ENCODE measurements at places on chromosomes 7 and 10.

GRCh38 chr10:73406846-73407245 is 7.0 kb downstream of the ANXA7 start:
- no peak for DNase-seq

DNA sequence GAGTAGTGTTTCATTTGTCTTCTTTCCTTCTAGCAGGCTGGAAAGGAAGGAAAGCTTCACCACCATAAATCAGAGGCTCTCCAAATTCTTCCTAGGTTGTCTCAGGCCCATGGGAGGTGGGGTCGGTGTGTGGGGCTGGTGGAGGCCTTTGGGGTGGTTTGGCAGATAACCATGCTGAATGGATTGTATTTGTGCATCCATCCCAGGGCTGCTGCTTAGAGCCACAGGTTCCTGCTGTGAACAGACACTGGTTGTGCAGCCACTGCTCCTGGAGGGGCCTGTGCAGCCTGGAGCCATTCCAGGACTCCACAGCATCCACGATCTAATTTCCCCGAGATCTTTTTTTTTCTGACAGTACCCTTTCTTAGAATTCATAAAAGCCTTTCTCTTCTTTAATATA is 741.8 kb downstream of the SUGCT start:
- DNase-seq, result no peak

DNA sequence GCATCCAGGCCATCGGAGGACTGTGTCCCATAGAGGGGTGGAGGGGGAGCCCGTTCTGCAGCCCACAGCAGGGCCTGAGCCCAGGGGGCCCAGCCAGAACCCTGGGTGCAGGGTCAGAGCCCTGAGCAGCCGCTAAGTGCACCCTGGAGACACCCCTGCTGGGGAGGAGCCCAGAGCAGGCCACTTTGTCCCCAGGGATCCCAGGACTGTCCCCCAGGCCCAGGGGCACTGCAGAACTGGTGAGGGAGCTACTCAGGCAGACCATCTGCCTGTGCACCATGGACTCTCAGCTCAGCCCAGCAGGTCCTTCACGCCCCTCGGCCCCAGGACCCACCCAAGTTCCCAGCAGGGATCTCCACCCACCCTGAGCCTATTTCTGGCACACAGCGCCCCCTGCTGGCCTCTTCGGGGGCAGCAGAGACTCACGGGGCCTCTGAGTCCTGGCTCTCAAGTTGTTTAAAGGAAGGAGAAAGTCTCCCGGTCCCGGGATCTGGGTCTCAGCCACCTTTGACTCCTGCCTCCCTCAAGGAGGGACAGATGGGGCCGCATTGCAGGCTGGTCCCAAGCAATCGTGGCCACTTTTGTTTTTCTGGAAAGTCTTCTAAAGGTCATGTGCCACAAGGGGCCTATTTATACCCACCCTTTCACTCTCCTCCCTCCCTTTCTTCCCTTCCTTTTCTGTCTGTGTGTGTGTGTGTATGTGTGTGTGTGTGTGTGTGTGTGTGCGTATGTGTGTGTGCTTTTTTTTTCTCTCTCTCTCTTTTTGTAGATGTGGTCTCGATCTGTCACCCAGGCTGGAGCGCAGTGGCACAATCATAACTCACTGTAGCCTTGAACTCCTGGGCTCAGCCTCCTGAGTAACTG is 90.3 kb downstream of the MYL10 start:
- DNase-seq, result peak; percentile 53

- no peak for DNase-seq
These were observed 717.5 kb upstream of the LRRN3 start for GRCh38 chr7:110373416-110373815.

- no peak for DNase-seq
These were observed 15.9 kb upstream of the KCNIP2 start for GRCh38 chr10:101859530-101859929.

DNA sequence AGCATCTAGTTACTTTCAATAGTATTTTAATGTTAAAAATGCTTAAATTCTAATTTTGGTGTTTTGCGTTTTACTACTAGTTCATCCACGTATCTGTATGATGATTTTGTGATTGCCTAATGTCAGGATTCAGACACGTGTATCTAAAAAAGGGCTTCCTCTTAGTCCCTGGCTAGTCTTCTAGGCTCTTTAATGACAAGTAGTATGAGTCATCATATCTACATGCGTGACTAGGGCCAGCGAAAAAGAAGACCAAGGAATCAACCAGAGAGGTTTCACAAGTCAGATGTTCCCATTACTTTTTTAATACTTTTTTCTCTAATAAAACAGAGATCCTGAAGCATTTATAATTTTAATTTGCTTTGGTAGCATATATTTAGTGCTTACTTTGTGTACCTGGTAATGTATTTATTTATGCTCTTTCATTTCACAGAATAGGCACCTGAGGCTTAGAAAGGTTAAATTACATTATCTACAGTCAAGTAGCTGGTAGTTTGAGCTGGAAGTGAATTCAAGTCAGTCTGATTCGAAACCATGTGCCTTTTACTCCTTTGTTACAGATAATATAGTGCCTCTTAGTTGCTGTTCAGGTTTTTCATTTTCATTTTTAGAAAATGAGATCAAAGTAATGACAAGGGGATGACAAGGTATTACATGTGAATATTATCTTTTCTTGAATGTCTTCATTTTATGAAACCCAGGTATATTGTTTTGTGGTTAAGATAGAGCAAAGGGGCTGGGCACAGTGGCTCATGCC is 140.3 kb downstream of the FOXP2 start:
- DNase-seq, result no peak

GRCh38 chr7:36284456-36285090 is 105.1 kb upstream of the ANLN start:
- DNase-seq, result no peak

- no peak for DNase-seq
These were observed 151.0 kb downstream of the PLPP4 start for GRCh38 chr10:120607710-120608703.

GRCh38 chr7:157292770-157293412 is 43.9 kb upstream of the DNAJB6 start:
- no peak for DNase-seq

- DNase-seq, result peak; percentile 61
These were observed 64.0 kb downstream of the CSGALNACT2 start for GRCh38 chr10:43202224-43202656.

DNA sequence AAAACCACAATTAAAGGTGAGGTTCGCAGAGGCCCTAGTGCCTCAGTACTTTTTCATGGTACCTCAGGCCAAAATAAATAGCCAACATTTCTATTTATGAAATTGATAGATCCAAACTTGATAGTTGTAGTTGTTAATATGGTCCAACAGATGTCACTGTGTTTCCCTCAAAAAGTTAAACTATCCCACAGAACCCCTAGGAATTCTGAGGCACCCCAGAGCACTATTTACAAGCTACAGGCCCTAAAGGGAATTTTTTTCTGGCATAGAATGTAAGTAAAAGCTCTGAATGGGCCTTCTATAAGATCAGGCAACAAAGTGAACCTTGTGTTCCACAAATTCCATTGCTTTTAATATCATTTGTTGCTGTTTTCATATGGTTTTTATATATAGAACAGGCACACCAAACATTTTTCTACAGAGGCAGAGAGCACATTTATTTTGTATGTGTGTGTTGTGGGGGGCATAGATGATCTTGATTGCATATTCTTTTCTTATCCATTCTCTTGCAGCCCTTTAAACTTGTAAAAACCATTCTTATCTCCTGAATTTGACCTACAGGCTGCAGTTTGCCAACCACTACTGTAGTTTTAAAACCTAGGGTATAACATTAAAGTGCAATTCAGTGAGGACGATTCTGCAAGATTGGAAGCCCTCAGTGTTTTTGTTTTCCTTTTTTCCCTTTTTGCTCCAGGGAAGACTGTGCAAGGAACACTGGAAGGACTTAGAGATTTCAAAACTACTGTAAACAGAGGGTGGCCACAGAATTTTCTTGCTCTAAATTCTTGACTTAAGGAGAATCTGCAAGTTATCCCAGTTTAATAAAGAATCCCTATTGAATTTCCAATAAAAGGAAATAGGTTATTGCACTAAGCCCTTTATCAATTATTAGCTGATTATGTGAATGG is 3.5 kb upstream of the ARL4A start:
- no peak for DNase-seq

GRCh38 chr7:137538361-137538762 is 194.8 kb upstream of the PTN start:
- DNase-seq, result no peak

- DNase-seq, result no peak
These were observed 160.9 kb upstream of the GDF10 start for GRCh38 chr10:47139121-47139520.

- no peak for DNase-seq
These were observed 138.9 kb downstream of the ADK start for GRCh38 chr10:74289951-74290350.

DNA sequence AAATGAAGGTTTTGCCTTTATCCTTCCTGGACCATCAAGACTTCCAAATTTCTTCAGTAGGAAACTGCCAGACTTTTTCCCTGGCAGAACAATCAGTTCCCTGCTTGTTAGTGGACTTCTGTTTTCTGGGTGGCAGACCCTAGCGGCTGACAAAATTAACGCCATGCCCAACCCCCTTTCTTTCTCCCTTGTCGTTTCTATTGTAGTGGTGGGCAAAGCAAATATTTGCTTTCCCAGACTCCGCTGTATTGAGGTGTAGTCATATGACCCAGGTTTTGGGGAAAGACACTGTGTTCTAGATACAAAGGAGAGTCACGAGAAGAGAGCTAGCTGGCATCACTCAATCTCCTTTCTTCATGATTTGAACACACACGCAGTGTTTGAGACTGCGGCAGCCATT is 7.7 kb downstream of the PON2 start:
- no peak for DNase-seq

- DNase-seq, result peak; percentile 32
These were observed 26.2 kb downstream of the ABLIM1 start for GRCh38 chr10:114631666-114632417.

- no peak for DNase-seq
These were observed 554.3 kb downstream of the TYW1 start for GRCh38 chr7:67550801-67551436.

DNA sequence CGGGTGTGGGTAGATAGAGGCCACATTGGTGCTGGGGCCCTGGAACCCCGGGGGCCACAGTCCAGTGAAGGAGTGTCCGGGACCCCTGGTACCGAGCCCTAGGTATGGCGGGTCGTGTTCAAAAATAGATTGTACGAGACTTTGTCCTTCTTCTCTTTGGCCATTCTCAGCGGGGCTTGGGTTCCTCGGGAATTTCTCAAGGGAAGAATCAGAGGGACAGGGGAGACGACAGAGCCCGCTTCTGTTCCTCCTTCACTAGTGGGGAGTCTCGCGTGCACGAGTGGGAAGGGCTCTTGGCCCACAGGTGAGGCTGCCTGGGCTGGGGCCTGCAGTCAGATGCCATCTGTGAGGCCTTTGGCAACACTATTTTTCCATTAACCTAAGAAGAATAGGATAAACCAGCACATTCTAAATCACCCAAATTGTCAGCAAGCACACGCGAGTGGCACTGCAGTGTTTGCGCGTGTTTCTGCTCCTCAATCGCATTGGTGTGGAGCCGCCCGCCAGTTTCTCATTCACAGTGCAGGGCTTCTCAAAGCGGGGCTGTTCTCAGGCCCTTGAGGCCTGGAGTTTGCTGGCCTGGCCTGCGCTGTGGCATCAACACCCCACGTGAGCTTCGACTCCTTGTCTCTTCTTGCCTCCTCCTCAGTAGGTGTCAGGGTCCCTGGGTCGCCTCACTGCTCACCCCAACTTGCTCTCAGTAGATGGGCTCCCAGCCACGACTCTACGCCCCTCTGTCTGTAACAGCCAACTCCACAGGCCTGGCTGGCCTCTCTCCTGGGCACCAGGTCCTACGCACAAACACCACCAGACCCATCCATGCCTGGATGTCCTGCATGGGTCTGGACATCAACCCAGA is 187.6 kb upstream of the SHH start:
- no peak for DNase-seq

GRCh38 chr7:64870656-64871055 is 32.4 kb upstream of the ZNF273 start:
- DNase-seq, result no peak

DNA sequence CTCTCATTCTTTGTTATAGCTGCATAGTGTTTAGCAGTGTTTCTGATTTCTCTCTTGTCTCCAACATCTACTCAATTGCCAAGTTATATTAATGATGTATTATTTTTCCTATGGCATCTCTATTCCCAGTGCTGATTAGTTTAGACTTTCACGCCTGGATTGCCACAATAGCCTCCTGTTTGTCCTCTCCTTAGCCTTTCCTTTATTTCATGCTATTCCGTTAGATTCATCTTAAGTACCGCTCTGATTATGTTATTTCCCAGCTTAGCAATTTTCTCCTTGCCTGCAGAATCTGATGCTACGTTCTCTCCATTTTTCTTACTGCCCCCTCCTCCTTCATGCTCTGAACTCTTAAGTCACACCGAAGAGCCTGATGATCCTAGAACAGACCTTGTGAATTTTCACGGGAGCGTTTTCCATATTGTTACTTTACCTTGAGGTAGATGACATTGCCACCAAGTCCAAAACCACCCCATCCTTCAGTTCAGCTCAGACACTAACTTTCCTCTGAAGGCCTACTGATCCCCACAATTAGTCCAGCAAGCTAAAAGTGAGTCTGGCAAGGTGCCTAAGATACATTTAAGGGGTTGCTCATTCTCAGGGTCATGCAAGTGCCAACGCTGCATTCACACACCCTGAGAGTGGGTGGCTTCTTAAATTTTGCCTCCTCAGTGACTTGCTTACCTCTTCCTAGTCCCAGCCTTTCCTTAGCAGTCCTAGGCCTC is 6.6 kb upstream of the NRF1 start:
- DNase-seq, result no peak

DNA sequence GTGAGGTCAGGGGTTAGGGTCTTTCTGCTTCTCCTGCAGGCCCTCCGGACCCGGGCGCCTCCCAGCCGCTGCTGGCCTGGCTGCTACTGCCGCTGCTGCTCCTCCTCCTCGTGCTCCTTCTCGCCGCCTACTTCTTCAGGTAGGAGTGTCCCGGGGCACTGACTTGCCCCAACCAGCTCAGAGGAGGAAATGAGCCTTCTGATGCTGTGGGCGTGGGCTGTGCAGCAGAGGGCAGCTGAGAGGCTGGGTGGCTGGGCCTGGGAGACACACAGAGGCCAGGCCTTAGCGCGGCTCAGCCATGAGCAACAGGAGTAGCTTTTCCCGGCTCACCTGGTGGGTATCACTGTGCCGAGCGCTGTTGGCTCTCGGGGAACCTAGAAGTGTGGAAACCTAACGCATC is 78.9 kb downstream of the MKI67 start:
- peak; percentile 86 for DNase-seq

- no peak for DNase-seq
These were observed 5.4 kb downstream of the LRWD1 start for GRCh38 chr7:102469972-102470825.

- no peak for DNase-seq
These were observed 37.4 kb downstream of the TMEM26 start for GRCh38 chr10:61415824-61416223.

GRCh38 chr10:24642921-24643678 is 80.6 kb downstream of the ARHGAP21 start:
- DNase-seq, result no peak

GRCh38 chr10:101446071-101446470 is 92.1 kb downstream of the BTRC start:
- DNase-seq, result no peak
